ENCODE measurements at places on chromosomes 2 and 18.

DNA sequence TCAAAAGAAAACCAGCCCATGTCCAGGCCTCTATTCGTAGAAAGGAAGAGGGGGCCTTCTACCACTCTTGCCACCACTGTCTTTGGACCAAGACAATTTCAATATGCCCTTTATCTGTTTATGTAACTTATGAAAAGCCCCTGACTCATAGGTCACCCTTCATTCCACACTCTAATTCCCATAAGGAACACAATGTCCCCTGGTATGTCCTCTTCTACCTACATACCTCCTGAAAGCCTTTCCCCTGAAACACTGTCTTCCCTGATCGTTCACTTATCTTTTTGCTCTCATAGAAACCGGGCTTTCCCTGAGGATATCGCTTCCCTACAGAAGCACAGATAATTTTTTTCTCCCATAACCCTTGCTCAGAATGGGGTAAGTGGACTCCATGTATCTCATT is 13.3 kb downstream of the EIF2AK3 start:
- DNase-seq, result no peak

- no peak for DNase-seq
Measured at GRCh38 chr2:74429487-74430451, 8.2 kb downstream of the WDR54 start.

DNA sequence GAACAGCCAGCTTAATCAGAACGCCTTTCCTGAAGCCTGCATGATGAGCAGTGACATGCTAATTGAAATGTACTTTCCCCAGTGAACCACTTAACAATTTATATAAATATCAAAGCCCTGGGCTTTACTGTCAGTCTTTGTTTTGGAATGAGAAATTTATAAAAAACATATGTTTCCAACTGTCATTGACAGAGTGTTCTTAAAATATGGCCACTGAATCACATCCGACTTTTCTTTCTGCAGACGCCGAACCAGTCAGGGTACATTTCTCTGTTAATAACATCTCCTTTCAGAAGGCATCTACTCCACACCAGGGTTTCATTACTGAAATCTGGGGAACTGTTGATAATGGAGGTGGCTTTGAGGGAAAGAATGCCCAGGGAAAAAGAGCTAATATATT is 343.7 kb downstream of the INSIG2 start:
- DNase-seq, result no peak

- DNase-seq, result no peak
Measured at GRCh38 chr18:53991805-53992204, 232.7 kb downstream of the MBD2 start.

GRCh38 chr2:56465491-56465890 is 281.7 kb downstream of the CCDC85A start:
- DNase-seq, result no peak

- no peak for DNase-seq
Measured at GRCh38 chr2:140658760-140659692, 1471.8 kb downstream of the LRP1B start.

GRCh38 chr2:56314796-56315195 is 131.0 kb downstream of the CCDC85A start:
- DNase-seq, result no peak

DNA sequence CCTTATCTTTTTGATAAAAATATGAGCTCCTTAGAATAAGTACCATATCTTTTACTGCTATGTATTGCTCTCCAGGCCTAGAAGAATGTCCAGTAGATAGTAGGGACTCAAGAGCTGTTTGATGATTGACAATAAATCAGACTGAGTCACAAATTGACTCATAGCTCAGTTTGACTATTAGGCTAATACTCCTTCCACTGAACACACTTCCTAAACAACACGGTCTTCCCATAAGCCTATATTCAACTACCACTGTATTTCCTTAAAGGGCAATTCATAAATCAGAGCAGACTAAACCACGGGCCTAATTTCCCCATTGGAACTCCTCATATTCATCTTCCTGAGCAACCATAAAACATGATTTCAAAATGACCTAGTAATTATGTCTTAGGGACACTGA is 258.5 kb downstream of the ALK start:
- no peak for DNase-seq

GRCh38 chr18:29096079-29096770 is 919.3 kb upstream of the CDH2 start:
- DNase-seq, result no peak

All from stimulated activated CD8-positive, alpha-beta memory T cell treated with anti-CD3 and anti-CD28 coated beads, Interleukin-2, amount 100 ng/mL, for 48 hours (primary cell).